Spinal cord (tissue), 10 donors: ENCODE measurements at places on chromosomes 11 and 22. TPM values are rescaled to one million over a fixed set of nuclear protein-coding genes. Genes with fewer than 3 reads are reported as not detected.

CCDC15 gene
- total RNA-seq = 4.4 TPM

PKNOX2 gene
- total RNA-seq = 14.2 TPM

PCNX3 gene
- total RNA-seq = 15.3 TPM

HPX gene
- total RNA-seq = 0.89 TPM

DUSP8 gene
- total RNA-seq = 5.6 TPM

- H3K4me1 ChIP-seq = peaks cover 7% of the 10 kb centered on the region
- DNase-seq = no peak
- H3K36me3 ChIP-seq = no peaks in the 10 kb centered on the region
- H3K27ac ChIP-seq = no peak overlapping the region
- H3K4me3 ChIP-seq = no peak overlapping the region
Observed at GRCh38 chr11:116688202-116688540, 84.6 kb downstream of the BUD13 start.

- no peaks in the 10 kb centered on the region for H3K27me3 ChIP-seq
- DNase-seq = no peak
- no peaks in the 10 kb centered on the region for H3K4me1 ChIP-seq
- no peaks in the 10 kb centered on the region for H3K36me3 ChIP-seq
Observed at GRCh38 chr22:20600137-20600673, 92.8 kb downstream of the MED15 start.

- no peaks in the 10 kb centered on the region for H3K36me3 ChIP-seq
- no peaks in the 10 kb centered on the region for H3K4me1 ChIP-seq
- DNase-seq = no peak
- no peak overlapping the region for H3K27ac ChIP-seq
- no peaks in the 10 kb centered on the region for H3K27me3 ChIP-seq
Observed at GRCh38 chr11:4418403-4418802, 24.9 kb upstream of the TRIM21 start.

DNA sequence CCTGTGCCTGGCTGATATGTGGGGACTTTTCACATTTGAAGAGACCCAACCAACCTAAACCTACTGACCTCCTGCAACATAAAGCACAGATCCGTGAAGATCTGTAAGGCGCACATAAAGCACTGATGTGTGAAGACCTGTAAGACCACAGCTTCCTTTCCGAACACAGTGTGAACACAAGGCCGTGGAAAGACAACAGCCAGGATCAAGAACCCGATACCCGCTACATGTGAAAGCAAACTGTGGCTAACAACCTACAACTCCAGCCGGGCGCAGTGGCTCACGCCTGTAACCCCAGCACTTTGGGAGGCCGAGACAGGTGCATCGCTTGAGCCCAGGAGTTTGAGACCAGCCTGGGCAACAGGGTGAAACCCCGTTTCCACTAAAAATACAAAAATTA lies 17.6 kb upstream of the PPFIA1 start:
- no peaks in the 10 kb centered on the region for H3K36me3 ChIP-seq
- no peak for DNase-seq
- no peaks in the 10 kb centered on the region for H3K27me3 ChIP-seq
- no peaks in the 10 kb centered on the region for H3K4me1 ChIP-seq
